ENCODE measurements at places on chromosomes 16 and 17.

DNA sequence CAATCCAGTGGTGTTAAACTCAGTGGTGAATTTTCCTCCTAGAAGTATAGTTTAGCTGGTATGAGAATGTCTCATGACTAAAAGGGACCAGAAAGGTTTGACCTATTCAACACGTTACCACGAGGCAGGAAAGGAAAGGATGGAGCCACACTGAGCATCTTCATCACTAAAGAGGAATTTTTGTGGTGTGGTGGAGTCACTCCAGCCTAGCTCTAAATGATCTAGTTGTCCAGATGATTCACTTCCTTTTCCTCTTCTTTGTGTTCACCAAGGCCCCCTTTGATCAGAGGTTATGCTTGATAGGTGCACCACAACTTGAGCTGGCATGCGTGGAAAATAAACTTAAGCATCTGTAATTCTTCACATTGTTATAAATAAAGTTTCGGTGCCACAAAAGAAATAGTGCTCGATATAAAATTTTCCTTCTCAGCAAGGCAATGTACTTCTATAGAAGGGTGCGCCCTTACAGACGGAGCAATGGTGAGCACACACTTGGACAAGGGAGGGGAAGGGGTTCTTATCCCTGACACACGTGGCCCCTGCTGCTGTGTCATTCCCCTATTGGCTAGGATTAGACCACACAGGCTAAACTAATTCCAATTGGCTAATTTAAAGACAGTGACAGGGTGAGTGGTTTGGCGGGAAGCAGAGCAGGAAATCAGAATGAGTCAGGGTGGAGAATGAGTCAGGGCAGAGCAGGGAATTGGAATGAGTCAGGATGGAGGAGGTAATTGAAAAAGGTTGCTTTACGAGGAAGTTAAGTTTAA is 254.6 kb downstream of the HS3ST3A1 start:
- no peak for DNase-seq

DNA sequence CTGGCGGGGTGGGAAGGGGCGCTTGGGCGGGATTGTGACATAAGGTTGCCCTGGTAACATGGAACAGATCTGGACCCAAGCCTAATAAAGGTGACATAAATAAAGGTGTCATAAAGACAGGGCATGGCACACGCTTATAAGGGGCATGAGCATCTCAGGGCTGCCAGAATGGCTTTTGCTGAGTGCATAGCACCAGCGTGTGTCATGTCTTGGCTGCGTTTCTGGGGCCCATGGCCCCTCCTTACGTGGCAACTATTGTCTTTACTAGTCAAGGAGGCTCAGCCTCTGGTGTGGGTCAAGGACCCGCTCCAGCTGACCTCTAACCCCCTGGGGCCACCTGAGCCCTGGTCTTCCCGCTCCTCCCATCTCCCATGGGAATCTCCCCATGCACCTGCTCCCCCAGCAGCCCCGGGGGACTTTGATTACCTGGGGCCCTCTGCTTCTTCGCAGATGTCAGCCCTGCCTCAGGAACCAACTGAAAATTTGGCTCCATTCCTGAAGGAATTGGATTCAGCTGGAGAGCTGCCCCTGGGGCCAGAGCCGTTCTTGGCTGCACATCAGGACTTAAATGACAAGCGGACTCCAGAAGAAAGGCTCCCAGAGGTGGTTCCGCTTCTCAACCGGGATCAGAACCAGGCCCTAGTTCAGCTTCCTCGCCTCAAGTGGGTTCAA is 13.9 kb downstream of the LRRC37B start:
- no peak for DNase-seq

DNA sequence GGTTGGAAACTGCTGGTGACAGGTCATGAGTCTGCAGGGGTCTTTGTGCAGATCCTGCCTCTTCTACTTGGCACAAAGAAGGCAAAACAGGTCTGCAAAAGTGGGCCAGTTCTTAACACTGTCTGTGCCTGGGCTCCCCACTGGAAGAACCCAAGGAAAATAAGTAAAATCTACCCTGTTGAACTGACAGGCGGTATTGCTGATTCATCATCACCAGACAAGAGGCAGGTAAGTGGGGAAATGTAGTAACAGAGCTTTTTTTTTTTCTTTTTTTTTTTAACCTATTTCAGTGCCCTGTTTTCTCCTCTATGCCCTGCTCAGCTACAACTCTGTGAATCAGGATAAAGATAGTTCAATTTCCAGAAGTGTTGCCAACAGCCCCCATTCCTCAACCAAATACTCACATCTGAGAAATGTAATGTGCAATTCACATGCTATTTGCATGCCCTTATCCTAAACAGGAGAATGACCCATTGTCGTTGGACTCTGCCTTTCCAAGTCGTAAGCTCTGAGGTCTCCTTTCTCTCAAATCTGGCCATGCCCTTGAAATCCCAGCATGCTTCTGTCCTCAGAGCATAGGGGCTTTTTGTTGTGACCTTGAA is 237.0 kb downstream of the SOX9 start:
- DNase-seq: no peak

DNA sequence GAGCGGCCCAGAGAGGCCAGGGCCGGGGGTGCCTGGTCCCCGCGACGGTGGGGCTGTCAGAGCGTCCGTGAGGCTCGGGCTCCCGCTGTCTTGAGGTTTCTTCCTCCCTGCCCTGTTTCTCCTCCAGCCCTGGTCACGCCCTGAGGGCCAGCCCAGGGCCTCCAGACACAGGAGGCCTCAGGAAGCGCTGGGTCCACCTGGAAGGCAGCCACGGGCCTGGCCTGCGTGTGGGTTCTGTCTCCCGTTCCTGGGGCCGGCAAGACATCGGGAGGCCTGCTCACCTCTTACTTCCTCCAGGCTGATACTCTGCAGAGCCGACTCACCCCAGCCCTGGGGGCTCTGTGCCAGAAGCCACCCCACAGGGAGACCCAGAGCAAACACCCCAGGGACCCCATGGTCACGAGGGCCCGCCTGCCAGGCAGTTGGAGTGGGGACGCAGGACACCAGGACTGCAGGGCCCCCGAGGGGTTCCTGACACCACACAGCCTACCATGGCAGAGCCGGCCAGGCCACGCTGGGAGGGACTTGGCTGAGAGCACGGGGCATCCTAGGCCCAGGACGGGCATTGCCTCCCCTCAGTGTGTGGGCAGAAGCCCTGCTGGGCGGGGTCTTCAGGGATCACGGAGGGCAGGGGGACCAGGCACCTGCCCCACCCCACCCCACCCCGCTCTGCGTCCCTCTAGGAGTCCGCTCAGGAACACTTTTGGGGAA is 18.9 kb upstream of the CACNA1H start:
- no peak for DNase-seq

GRCh38 chr17:35295686-35296085 is 52.8 kb downstream of the SLFN5 start:
- DNase-seq: no peak

DNA sequence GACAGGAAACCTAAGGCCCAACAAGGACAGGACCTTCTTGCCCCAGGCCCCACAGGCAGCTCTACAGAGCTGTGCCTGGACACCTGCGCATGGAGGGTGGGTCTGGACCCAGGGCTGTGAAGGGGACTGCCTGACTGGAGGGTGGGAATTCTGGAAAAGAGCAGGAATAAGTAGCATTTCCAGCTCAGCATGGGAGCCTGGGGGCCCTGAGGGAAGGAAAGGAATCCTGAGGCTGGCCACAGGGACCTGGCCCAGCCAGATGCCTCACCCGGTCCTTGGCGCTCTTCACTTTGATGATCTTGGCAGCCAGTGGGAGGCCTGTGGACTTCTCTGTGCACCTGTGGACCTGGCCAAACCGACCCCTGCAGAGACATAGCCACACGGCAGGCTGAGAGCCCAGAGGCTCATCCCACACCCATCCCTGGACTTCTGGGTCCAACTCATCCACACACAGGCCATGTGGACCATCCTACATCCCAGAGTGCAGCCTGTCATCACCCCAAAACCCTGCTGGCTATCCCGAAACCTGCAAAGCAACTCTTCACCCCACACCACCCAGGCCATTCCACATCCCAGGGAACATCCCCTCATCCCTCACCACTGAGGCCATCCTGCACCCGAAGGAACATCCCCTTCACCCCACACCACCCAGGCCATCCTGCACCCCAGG is 18.7 kb downstream of the MYLK3 start:
- DNase-seq: no peak

DNA sequence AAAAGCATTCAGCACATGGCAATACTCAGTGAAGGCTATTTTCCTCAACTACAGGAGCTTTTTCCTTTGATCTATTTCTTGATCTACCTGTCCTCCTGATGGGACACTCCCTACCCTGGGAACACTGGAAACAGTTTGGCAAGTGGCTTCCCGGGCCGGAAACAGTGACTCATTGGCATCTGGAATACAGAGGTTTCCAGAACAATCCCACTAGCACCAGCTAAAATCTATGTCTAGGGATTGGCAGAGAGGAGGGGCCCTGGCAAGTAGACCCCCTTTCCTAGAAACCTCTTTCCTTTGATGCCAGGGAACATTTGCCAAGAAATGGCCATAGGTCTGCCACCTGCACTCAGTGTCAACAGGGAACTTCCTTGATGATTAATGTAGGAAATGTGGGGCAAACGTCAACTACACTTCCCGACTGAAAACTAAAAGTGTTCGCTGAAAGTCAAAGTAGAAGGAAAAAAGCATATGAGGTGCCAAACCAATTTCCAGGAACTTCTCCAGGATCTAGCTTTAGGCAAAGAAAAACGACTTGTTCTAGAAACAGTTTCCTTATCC is 30.4 kb upstream of the FBXW10B start:
- DNase-seq: no peak

Data from T-helper 17 cell (primary cell).